ENCODE measurements at places on chromosomes 7 and 10.

DNA sequence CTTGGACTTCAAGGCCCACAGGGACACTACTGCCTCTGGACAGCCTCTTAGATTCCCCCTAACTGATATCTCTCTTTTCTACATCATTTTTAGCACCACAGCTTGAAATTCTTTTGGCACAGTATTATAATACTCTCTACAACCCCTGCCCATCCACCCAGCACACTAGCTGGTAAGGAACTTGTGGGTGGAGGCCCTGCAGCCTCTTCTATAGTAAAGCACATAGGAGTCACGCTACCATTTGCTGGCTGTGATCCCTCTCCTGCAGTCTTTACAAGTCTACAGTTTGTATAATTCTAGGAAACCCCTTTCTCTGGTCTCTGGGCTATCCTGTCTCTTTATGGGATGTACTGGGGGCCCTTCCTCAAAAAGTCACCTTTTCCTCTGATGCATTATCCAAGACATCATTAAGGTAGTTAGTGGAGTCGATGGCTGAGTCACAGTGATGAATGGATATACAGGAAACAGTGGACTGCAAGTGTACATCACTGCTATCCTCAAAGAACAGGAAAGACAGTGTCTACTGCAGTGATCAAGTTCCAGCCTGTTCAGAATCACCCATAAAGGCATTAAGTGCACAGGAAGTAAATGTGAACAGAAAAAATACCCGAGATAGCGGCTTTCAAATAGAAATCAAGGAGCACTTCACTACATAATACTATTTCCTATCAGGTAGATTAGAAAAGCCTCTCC is 54.4 kb downstream of the STK17A start:
- no peak for DNase-seq

DNA sequence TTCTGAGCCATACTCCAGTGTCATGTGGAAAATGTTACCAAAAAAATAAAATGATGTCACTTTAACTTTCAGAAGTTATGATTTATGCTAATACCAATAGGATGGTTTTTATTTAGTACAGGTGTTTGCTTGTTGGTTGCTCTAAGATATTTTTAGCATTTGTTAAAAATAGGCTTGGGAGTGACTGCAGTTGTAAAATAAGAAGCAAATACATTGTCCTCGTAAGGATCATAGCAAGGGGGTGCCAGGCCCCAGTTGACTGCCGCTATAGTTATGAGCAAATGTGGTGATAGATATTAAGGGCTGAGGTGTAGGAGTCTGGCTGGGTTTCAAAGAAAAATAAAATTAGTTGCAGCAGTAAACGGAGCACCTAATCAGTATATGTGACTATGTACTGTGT is 354.4 kb upstream of the BMPER start:
- no peak for DNase-seq

GRCh38 chr10:114103284-114103683 is 59.6 kb downstream of the ADRB1 start:
- DNase-seq, result no peak

- no peak for DNase-seq
Observed at GRCh38 chr7:77877791-77878190, 79.2 kb downstream of the PHTF2 start.

DNA sequence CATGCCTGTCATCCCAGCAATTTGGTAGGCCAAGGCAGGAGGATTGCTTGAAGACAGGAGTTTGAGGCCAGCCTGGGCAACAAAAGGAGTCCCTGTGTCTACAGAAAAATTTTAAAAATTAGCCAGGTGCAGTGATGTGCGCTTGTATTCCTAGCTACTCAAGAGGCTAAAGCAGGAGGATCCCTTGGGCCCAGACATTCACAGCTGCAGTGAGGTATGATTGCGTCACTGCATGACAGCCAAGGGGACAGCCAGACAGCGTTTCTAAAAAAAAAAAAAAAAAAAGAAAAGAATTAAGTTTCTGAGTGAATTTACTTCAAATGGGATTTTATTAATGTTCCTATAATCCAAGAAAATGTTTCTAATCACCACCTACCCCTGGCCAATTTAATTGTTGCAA is 87.4 kb upstream of the RNF148 start:
- no peak for DNase-seq

DNA sequence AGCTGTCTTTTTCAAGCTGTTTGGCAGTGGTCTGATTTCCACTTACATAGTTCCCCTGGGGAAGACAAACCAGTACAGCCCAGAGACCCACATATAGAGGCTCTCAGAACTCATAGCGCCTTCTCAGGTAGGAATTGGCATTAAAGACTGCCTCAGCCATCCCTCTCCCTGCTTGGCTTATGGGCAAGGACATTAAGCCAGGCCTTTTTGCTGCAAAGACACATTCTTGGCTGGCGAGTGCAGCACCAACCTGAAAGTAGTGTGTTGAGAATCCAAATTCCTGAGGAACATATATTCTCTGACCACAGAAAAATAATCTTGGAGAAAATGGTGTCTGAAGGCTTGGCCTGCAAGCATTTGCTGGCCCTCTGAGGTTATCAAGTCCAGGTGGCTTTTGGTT is 39.2 kb upstream of the HPS1 start:
- no peak for DNase-seq

GRCh38 chr7:73809467-73809951 is 21.3 kb upstream of the CLDN4 start:
- DNase-seq, result no peak

Data from stimulated activated CD8-positive, alpha-beta memory T cell treated with anti-CD3 and anti-CD28 coated beads, Interleukin-2, amount 100 ng/mL, for 1 hour (primary cell).